ENCODE measurements at places on chromosomes 7 and 10.

- no peak for DNase-seq
Measured at GRCh38 chr7:101391991-101392390, 29.3 kb downstream of the COL26A1 start.

GRCh38 chr7:91228327-91228726 lies 35.9 kb upstream of the FZD1 start:
- DNase-seq: no peak

DNA sequence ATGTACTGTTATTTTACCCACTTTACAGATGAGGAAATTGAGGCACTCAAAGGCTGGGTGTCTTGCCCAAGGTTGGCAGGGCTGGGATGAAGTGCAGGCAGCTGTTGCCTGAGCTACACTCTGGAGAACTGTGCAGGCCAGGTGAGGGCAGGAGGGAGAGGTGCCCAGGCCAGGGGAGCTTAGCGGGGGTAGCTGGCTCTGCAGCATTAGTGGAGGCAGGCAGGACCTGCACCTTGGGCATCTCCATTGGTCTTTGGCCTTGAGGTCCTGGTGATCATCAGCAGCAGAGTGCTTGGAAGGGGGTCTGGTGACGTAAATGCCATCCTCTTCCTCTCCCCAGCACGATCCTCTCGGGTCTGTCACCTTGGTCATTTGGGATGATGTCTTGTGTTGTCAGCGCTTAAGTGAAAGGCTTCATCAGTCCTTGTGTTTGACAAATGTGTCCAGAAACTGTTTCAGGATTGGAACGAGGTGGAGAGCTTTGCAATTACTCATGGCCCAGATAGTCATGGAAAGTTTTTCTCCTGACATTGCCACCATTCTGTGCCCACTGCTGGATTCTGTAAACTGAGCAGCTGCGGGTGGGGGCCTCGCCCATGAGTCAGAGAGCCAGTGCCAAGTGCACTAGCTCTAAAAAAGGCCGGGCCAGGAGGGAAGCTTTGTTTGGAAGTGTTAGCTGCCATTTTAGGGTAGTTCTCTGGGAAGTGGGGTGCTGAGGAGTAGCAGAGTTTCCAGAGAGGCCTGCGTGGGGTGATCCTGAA lies 47.6 kb downstream of the TSPAN15 start:
- DNase-seq: peak; percentile 46

DNA sequence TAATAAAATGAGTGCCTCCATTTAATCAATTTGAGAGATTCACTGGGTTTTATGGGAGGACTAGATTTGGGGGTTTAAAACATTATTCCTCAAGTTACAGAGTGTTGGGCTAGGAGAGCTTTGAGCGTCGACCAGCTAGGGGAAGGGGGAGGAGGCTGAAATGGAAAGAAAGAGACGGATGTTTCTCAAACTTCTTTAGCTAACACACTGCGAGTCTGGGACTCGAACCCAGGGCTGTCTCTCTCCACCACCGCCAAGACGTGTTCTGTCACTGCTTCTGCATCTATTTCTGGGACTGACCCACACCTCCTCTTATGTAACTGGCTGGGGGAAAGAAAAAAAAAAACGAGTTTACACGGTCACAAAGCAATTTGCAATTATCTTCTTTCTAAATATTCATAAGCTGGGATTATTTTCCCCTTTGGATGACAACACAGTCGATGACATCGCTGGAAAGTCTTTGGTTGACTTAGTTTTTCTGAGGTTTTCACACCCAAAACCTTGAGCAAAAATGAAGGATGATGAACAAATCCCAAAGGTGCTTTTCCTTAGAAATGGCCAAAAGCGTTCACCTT lies 27.2 kb downstream of the CHST15 start:
- DNase-seq: no peak

DNA sequence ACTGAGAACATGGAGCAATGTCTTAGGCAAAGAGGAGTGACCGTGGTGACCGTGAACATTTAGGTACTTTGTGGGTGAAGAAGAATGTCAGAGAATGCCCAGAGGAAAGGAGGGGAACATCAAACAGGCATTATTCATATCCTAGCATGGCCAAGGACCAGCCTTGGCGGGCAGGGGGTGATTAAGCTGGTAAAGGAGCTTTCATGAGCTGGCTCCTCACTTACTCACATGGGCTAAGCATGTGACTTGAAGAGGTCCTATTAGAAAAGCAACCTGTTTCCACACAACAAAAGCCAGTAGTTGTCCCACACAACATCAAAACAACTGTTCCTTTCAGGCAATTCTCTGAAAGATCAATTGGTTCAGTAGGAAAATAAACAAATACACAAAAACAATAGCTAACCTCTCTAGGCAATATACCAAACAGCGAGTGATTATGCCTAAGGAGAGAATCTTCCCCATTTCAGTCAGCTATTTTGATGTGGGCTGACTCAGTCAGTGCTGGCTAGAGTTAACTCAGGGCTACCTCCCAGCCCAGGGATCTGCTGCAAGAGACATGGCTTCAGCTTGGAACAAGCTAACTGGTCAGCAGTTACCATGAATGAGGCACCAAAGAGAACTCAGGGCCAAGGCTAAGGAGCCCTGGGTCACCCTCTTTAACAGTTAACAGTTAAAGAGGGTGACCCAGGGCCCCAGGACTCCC lies 283.5 kb downstream of the ARHGAP12 start:
- DNase-seq: peak; percentile 26

DNA sequence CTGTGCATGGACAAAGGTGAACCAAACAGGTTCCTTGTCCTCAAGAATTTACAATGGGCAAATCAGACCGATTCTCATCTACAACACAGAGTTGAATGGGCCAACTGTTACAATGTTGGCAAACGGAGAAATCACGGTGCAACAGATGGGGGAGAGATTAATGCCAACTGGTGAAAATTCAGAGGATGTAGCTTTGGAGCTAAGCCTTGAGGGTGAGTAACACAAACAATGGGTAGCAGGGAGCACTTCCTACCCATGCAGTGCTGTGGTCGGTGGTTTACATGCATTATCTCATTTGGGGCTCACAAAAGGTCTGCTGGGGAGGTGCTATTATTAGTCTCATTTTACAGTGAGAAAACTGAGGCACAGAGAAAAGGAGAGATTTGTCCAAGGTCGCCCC lies 902 bp upstream of the NFE2L3 start:
- no peak for DNase-seq

GRCh38 chr10:78033387-78033636 lies 351 bp upstream of the RPS24 start:
- DNase-seq: no peak

GRCh38 chr10:44334621-44335184 lies 50.2 kb downstream of the CXCL12 start:
- peak; percentile 61 for DNase-seq

DNA sequence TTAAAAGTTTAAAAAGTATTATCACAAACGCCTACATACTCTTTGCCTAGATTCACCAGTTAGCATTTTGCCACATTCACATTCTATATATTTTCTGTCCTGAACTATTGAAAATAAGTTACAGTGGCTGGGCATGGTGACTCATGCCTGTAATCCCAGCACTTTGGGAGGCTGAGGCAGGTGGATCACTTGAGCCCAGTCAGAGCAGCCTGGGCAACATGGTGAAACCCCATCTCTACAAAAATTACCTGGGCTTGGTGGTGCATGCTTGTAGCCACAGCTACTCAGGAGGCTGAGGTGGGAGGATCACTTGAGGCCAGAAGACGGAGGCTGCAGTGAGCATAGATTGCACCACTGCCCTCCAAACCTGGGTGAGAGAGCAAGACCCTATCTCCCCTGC lies 5.3 kb downstream of the ARPC1A start:
- DNase-seq: no peak

- no peak for DNase-seq
Measured at GRCh38 chr7:43278088-43278644, 165.7 kb downstream of the HECW1 start.

DNA sequence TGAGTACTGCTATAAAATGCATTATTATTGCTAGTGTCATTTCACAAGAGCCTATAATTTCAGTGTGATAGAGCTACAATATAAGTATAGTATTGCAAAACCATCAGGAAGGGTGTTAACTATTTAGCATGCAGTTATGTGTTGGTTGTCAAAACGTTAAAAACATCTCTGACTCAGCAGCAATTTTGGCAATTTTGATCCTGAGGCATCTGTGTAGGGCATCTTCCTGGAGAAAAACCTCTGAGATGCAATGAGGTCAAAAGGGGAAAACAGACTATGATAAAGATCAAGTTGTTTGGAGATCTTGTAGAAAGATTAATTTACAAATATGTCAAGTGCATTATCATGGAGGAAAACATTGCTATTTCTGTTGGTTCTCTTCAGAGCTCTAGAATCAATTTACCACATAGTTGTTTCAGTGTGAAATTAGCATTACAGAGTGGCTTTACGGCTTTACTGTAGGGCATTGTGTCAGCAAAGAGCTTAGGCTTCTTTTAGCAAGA lies 5.3 kb downstream of the CFTR start:
- no peak for DNase-seq

DNA sequence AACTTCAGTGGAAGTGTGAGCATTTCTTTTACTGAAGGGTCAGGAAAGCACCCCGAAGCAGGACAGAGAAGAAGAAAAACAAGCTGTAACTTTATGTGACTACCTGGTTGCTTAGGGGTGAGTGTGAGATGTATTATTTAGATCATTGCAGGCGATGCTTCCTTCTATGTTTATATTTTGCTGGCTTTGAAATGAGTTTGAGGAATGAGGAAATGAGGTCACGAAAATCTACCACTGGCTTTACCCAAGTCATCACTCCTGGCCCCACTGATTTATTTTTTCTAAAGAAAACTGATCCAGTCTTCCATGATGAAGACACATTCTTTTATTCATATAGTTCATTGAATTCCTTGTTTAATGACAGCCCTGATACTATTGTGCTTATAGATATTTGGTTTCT lies 716.6 kb upstream of the FZD8 start:
- no peak for DNase-seq

- DNase-seq: peak; percentile 37
Measured at GRCh38 chr7:141073641-141074161, at the start of gene TMEM178B. TMEM178B (plus strand) TSS chr7:141074064.

DNA sequence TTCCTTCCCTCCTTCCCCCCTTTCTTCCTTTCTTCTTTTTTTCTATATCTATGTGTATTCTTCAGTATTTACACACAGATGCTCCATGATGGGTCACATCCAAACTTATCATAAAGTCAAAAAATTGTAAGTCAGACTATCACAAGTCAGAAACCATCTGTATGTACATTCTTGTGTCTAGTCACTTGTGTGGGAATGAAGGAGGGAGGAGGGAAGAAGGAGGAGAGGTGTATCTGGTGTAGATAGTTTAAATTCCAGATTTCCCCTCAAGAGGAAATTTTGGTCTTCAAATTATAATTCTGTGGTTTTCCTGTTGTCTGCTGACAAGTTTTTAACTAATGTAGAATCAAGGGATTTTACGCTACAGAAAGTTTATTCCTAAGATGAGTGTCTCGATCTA lies 287.2 kb downstream of the ETV1 start:
- DNase-seq: peak; percentile 43

DNA sequence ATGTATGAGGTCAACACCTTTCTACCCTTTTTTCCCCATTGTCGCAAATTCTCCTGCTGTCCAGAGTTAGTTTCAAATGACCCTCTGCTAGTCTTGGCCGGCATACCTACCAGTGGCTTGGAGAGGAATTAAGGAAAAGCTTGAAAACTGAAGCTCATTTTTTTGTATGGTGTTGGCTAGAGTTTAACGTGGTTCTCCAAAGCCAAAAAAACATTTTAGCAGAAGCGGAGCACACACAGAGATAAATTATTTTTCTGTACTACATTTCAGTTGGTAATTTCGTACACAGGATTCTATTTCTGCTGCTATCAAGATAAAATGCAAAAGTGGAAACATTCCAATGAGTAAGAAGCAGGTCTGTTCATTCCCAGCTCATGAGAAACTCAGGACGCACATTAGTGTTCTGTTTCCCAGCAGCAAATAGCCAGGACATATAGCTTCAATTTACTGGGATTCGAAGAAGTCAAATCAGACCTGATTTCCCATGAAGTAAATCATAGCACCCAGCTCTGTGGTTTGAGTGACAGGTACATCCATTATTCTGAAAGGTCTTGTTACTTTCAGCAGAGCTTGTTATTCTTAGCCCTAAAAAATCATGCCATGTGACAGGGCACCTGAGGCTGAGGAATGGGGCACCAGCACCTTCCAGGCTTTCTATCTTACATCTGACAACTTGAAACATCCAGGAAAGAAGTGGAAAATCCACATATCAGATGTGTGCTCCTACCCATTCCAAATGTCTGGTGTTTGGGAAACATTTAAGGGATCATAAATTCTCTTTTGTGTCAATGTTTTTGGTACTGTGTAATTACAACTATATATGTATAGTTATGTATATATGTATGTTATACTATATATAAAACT lies 215.9 kb upstream of the C7orf33 start:
- DNase-seq: no peak

DNA sequence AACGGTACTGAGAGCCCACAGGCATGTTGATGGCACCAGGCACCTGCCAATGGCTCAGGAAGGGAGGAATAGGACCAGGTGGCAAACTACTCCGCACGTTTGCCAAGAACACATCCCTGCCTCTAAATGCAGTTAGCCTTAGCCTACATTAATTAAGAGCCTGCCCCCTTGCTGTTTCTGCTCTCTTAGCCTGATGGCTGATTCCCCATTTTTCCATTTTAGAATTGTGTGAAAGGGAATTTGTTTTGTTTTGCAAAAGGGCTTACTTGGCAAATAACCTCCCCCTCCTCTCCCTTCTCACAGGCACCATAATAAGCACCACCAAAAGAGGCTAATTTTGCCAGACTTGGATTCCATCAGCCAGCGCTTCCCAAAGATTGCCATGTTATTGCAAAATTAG lies 1203.2 kb downstream of the SORCS3 start:
- DNase-seq: peak; percentile 44

DNA sequence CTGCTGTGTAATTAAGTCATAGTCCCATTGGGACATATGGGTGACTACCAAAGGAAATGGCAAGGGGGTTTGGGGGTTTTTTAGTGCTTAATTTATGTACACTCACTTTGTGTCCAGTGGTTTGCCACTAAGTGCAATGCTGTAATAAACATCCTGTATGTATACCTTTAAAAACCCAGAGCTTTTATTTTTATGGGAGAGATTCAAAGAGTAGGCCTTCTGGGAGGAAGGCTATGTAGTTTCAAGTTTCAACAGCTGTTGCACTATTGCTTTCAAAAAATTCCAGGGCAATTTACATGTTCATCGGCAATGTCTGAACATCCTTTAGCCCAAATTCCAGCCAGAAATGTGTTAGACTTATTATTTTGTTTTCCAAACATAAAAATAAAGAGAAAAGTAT lies 744.7 kb downstream of the XPNPEP1 start:
- no peak for DNase-seq

DNA sequence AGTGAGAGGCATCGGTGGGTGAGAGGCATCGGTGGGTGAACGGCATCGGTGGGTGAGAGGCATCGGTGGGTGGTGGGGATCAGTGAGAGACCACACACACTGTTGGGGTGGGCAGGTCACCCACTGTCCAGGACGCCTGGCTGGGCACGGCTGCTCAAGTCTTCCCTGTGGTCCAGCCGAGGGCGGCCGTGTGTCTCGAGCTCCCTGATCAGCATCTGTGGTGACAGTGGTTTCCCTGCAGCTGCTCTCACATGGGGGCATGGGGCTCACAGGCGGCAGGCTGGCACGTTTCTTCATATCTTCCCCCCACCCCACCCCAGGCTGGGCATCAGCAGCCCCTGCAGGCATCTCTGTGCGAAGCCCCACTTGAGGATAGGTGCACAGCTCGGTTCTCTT lies 78.2 kb downstream of the NKX6-2 start:
- no peak for DNase-seq

GRCh38 chr10:78729800-78730199 lies 339.0 kb upstream of the ZMIZ1 start:
- no peak for DNase-seq

All from astrocyte of the hippocampus (primary cell).